ENCODE measurements at places on chromosomes 2 and 18. TPM values are rescaled to one million over a fixed set of nuclear protein-coding genes. Genes with fewer than 3 reads are reported as not detected.

DNA sequence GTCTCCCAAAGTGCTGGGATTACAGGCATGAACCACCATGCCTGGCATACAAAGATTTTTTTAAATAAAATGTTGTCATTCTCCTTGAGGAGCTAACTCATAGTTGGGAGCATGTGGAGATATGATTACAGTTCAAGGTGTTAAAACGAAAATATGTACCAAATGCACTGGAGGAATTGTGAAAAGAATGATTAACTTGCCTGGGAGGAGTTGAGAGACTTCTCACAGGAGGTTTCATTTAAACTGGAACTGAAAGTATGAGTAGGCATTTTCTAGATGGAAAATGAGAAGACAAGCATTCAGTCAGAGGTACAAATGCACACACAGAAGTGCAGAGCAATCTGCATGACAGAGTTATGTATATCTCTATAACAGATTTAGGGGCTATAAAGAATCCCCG is 126.6 kb upstream of the PDE1A start:
- DNase-seq, result no peak

GRCh38 chr2:206824087-206824618 is 58.7 kb downstream of the FASTKD2 start:
- DNase-seq, result no peak

The LHCGR gene
- total RNA-seq, result not detected

DNA sequence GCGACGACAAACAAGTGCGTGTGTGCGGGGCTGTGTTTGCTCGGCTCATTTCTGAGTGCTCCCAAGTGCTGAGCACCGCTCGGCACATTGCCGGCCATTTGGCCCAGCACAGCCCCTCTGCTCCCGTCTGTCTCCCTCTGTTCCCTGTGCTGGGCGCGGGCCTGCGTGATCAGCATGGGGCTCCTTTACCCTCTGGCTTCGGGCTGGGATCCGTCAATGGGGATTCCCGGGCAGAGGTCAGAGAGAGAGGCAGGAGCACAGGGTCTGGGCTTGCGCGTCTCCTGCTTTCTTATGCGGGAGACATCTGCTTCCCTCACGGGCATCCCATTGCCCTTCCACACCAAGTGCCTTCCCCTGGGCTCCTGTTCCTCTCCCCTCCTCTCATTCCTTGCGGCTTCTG is 234.0 kb downstream of the ACKR3 start:
- no peak for DNase-seq

DNA sequence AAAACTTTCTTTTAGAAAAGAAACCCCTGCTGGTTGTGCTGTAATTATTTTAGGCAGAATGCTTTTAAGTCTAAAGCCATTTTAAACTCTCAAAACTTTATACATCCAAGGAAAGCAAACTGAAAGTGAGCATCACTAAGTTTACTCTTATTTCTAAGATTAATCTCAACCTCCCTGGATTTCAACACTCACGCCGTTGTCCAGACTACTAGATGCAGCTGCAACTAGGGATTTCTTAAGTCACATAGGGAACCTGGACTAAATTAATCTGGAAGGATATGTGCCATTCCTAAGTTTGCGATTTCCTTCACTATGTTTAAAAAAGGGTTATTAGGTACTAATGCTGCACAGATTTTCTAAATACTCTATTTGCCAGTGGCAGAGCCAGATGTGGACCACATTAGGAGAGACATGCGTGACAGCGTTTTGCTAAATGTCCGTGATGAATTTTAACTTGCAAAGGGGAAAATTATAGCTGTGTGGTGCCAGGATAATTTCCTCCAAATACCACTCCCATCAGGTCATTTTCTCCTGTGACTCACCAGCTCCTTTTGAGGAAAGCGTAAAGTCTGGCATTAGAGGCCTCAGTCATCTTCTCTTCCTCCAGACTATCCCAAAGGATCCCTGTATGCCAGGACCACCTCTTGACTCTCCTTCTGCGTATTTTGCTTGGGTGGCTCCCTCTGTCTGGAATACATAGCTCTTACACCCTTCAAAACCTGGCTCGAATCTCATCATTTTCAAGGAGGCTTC is 143.7 kb downstream of the ATL2 start:
- no peak for DNase-seq

The ALLC gene
- not detected for total RNA-seq

DNA sequence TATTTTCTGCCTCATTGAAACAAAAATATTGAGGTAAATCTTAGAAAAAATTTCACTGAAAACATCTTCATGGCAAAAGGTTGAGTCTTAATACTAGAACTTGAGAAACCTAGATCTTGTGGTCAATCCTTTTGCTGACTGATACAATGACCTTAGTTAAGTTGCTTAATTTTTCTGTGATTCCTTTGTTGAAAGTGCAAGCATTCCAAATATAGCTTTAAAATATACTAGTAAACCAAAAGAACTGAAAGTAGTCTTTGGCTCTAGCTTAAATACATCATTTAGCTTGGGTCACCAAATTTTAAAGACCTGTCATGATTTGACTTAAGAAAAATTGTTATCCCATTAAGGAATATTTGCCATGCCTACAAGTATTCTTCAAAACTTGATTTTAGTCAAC is 16.7 kb downstream of the BMP10 start:
- no peak for DNase-seq

DNA sequence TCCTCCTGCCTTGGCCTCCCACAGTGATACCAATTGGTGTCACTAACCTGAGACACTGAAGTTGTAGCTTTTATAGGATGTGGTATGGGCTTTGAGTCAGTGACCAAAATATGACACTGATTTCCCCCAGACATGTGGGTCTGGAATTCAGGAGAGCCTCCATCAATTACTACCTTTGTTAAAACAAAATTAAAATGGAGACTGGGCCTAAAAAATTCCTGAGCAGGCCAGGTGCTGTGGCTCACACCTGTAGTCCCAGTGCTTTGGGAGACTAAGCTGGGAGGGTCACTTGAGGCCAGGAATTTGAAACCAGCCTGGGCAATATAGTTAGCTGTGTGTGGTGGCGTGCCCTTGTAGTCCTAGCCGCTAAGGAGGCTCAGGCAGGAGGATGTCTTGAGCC is 36.9 kb upstream of the LIPG start:
- no peak for DNase-seq

The TRABD2A gene
- 59.9 TPM for total RNA-seq

- DNase-seq, result no peak
Observed at GRCh38 chr2:23666980-23667357, 260.0 kb downstream of the ATAD2B start.

DNA sequence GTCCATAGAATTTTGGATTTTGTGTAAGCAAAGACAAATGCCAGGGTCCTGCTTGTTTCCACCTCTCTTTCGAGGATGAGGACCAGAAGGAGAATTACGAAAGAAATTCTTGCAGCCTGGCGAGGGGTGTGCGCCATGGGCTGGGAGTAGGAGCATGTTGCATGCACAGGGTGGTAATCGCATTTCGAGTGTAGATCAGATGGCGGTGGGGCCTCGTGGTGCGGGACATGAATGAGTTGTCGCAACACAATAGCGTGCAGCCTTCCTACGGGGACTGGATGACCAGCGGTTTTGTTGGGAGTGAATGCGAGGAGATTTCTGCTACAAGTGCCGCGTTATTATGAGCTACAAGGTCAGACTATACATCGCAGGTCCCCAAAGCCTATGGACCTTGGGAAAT is 4.2 kb upstream of the EN1 start:
- no peak for DNase-seq

The ITGB6 gene
- total RNA-seq, result not detected

GRCh38 chr2:72718876-72719275 is 107.0 kb downstream of the EXOC6B start:
- DNase-seq, result no peak

GRCh38 chr2:227238238-227239237 is 74.1 kb downstream of the COL4A3 start:
- DNase-seq, result peak; percentile 73

DNA sequence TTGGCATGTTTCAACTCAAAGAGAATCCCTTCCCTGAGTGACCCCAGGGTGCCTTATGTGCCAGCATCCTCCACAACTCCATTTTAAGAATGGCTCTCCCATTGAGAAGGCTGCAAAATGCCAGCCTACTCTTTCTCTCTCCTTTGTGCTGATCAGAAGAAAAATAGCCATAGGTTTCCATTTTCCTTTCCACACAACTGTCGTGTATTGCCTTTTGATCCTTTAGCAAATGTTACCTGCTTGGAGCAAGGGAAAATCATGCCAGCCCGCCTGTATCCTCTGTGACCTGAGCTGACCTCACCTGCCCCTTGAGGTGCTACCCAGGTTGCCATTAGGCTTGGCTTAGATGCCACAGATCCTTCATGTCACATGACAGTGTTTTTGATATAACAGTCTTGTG is 38.8 kb downstream of the DPYSL5 start:
- DNase-seq, result no peak

- no peak for DNase-seq
Observed at GRCh38 chr18:11437046-11437445, 172.3 kb upstream of the SLC35G4 start.

DNA sequence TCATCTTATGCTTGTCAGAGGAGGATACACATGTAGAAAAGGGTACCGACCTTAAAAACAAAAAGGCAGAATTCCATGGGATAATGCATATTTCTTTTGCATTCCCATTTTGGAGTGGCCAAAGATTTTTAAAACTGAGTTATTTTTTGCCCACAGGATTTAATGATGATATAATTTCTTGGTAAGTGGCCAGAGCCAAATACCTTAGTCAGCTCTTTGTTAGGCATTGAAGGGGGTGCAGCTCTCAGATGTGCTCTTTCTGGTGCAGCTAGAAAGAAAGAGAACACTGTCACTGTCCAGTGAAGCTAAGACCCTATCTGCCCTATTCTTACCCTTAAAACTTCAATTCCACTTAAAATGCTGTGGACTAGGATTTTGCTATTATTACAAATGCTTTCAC is 10.8 kb downstream of the COQ10B start:
- no peak for DNase-seq

DNA sequence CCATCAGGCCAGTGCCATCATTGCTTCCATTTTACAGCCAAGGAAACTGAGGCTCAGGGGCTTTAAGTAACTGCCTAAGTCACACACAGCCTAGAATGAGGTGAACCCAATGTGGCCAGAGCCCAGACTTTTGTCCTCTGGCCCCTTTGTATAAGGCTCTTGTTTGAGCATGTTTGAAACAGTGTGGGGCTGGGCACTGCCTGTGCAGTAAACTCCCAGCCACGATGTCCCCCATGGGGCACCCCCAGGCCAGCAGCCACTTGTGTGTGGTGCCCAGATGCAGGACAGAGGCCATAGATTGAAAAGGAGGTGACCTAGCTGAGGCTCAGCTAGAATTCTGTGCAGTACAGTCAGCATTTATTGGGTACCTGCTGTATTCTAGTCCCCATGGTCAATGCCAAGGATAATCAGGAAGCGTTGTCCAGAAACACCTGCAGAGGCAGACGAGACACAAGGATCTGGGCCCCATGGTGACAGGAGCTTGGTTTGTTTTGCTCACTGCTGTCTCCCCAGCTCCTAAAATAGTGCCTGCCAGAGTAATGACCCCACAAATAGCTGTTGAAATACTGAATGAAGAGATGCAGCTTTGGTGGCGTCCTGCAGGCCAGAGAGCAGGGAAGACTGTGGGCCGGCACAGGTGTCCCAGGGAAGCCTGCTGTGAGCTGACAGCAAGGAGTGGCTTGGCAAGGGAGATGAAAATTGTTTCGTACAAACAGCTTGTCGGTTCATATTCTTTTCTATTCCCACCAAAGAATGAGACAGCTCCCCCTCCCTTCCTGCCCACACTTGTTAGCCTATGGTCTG is 160.7 kb downstream of the LDLRAD4 start:
- no peak for DNase-seq

All from activated naive CD4-positive, alpha-beta T cell treated with anti-CD3 and anti-CD28 coated beads, Interleukin-2, amount 50 U/mL, for 72 hours (primary cell).